ENCODE measurements at places on chromosomes 2 and 18. TPM values are rescaled to one million over a fixed set of nuclear protein-coding genes. Genes with fewer than 3 reads are reported as not detected.

Gene CMPK2
- total RNA-seq: 7.6 TPM

Gene CPO
- not detected for total RNA-seq

Gene AKAIN1
- not detected for total RNA-seq

Gene SPDYA
- total RNA-seq: 2.3 TPM

Gene POTEF
- not detected for total RNA-seq
